ENCODE measurements at places on chromosomes 11 and 22.

DNA sequence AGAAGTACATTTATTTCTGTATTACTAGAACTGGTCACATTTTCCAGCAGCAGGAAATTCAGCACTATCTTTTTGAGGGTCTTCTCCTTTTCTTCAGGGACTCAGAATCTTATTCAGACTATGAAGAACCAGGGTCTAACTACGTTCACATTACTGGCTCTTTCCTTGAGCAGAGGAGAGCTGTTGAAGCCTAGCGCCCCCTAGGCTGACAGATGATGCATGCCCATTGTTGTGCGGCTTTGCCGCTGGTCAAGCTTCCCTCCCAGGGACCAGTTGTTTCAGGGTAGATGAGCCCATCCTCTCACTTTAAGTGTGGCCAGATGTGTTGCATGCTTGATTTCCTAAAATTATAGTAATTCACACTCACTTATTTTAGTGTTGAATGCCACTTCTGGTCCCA is 168.2 kb upstream of the PDGFD start:
- no peak for DNase-seq

DNA sequence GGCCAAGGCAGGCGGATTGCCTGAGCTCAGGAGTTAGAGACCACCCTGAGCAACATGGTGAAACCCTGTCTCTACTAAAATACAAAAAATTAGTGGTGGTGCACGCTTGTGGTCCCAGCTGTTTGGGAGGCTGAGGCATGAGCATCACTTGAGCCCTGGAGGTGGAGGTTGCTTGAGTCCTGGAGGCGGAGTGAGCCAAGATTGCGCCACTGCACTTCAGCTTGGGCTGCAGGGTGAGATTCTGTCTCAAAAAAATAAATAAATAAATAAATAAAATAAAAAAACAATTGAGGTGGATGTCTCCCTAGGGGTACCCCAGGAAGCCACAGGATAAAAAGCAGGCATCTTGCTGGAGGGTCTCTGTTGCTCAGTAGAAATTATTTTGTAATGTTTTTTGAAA is 14.1 kb downstream of the PTPRJ start:
- no peak for DNase-seq

DNA sequence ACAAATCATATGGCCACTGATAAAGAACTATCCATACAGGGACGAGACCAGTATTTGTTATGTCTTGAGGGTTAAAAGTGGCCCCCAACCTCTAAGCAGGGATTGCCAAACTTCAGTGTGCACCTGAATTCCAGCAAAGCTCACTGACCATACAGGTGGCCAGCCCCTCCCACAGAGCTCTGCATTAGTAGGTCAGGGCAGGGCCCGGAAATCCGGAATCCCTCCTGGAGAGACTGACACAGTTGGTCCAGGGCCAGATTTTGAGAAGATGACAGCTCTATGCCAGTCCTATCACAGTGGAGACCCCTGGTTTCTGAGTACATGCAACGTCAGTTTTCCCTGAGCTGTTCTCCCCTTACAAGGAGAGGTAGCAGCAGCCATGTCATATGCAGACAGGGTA is 20.8 kb downstream of the VPS37C start:
- DNase-seq: no peak

DNA sequence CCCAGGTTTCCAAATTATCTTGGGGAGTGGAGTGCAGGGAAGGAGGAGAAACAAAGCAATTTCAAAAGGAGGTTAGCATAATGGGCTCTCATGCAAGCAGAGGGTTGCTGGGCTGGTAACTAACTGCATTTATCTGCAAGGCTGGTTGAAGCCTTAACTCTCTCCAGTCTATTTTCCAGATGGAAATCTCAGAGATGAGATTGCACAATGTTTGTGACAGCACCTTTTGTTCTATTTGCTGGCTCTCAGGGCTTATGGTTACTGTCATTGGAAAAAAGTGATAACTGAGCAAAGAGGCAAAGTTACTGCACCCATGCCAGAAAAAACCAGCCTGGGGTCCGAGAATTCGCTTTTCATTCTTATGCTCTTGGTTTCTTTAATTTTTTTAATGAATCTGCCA is 33.2 kb downstream of the ABCC8 start:
- DNase-seq: no peak

DNA sequence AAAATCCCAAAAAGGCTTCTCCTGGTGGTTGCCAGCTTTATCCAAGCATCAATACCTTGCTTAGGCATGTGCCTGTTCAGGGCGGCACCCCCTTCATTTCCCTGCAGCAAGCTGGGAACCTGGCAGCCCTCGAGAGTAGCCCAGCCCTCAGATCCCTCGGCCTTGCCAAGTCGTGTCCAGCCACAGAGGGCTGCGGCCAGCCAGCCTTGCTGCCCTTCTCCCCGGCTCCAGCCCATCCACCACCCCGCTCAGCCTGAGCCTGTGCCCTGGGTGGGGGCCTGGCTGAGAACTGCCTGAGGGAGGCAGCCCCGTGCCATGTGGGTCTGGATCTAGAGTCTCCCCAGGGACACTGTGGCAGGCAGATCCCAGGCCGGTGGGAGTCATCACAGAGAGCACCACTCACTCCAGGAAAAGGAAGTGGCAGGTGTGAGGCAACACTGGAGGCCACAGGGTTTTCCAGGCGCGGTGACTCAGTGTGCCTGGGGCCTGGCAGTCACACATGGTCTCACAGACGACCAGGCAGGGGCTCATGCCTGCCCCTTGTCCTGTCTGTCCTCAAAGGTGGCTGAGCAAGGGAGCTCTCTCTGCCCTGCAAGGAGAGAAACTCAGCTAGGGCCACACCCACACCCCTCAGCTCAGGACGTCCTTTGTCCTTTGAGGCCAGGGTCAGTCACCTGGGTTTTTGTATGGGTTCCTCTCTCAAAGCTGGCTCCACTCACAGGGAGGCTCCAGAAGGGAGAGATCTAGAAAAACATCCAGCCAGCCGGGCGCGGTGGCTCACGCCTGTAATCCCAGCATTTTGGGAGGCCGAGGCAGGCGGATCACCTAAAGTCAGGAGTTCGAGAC is 12.2 kb upstream of the CDC42BPG start:
- DNase-seq: no peak

GRCh38 chr11:64801561-64802369 is 1.2 kb downstream of the MAP4K2 start:
- no peak for DNase-seq

DNA sequence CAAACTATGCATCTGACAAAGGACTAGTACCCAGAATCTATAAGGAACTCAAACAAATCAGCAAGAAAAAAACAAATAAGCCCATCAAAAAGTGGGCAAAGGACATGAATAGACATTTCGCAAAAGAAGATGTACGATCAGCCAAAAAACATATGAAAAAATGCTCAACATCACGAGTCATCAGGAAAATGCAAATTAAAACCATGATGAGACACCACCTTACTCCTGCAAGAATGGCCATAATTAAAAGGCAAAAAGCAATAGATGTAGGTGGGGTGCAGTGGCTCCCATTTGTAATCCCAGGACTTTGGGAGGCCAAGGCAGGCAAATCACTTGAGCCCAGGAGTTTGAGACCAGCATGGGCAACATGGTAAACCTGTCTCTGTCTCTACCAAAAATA is 10.4 kb upstream of the OR10V1 start:
- no peak for DNase-seq

GRCh38 chr11:72812604-72812966 is 1.6 kb upstream of the ATG16L2 start:
- DNase-seq: no peak

- DNase-seq: no peak
Measured at GRCh38 chr11:3958281-3958680, 102.8 kb downstream of the STIM1 start.

- DNase-seq: no peak
Measured at GRCh38 chr11:76275446-76275845, 69.1 kb upstream of the WNT11 start.

- no peak for DNase-seq
Measured at GRCh38 chr22:42292732-42293520, 22.5 kb upstream of the TCF20 start.

GRCh38 chr11:107732689-107733051 is 20.8 kb upstream of the SLN start:
- no peak for DNase-seq

- DNase-seq: no peak
Measured at GRCh38 chr11:70399681-70400112, 1.4 kb downstream of the CTTN start.

DNA sequence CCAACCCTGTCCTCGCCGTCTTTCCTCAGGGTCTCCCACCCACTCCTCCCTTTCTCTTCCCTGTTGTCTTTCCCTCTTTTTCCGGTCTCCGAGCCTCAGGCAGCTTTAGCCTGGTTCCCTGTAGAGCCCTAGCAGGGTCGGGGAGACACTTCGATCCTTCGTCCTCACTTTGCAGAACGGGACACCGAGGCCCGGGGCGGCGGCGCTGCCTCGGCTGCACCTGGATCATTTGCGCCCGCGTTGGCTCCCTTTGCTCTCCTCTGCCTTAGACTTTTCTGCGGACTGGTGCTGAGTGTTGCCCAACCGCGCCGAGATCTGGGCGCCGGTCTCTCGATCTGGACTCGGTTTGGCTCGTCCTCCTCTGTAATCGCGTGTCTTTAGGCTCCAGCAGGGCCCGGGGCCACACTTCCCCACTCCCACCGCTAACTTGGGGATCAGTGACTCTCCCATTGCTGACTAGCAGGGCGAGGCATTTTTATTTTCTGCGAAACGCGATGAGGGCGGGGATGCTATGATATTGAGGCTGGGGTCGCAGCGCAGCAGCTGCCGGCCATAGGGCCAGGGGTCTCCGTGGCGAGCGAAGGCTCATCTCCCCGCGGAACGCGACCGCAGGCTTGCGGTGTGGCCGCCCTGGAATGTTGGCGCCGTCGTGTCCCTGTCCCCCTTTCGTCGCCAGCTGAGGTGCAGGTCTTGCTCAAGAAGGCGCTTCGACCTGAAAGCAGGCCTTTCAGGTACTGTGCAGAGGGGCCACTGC is 1.6 kb upstream of the E2F8 start:
- no peak for DNase-seq

DNA sequence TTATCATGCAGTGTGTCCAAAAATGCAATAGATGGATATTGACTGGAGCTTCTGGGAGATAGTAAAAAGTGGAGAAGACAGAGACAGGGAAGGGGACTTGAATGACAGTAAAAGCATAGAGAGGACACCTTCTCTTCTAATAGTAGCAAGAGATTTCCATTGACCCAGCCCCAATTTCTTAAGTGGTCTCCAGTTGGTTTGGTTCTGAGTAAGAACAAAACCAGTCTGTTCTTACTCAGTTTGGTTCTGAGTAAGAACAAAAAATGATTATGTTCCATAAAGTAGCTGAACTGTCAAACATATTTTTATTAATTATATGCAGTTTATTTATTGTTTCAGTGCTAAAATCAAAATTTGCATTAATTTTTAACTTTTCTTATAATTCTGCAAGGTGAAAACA is 316.8 kb upstream of the MPPED2 start:
- no peak for DNase-seq

- DNase-seq: no peak
Measured at GRCh38 chr22:44894782-44895181, 115.0 kb downstream of the PHF21B start.

DNA sequence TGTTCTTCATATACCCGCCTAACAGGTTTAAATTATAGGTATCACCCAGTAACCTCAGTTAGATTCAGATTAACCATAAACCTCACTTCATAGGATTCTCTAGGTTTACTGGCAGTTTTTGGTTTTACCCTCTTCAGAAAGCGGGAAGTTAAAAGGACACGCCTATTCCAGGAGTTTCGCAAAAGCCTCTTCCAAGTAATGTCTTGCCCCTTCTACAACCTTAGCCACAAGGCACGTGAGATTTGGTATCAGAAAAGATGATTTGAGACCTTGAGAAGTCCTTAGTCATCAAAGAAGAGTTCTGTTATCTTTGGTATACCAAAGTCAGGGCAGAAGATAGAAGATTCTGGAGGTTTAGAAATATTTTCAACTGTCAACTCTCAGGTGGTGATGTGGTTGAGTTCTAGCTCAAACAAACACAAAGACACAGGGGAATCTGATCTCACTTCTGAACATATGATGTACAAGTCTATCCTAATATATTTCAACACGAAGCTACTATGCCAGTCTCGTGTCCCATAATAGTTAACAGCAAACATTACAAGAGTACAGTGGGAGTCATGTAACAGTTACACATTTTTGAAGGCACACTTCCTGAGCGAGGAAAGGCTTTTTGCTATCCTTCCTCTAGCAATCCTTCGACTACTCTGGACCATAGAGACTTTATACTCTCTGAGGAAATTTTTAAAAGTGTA is 103.5 kb downstream of the USP35 start:
- DNase-seq: no peak

DNA sequence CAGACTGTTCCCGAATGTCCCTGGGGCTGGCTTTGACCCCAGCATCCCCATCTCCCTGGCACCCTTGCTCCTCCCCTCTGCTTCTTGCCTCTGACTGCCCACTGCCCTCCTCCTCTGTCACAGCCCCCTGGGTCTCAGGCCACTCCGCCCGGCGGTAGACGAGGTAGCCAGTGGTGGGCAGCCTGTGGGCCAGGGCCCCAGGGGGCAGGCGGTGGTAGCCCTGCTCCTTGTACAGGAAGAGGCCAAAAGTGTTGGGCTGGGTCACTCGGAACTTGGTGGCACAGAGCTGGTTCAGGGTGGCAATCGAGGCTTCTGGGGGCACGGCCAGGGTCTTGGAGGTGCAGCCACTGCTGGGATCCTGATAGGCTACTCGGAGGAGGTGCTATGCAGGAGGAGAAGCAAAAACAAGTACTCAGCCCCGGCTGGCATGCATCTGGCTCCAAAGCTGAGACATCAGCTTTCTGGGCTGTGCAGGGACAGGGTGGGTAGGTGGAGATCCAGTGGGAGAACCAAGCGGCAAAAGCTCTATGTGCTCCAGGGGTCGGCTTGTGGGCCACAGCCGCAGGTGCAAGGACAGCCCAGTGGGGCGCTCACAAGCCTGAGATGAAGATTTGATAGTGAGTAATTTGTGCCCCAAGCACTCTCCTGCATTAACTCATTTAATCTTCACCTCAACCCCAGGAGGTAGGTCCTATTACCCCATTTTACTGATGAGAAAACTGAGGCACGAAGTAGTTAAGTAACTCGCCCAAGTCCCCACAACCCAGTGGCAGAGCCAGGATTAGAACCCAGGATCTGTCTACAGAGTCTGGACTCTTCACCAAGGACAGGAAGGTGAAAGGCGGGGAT is 3.6 kb downstream of the RIN1 start:
- DNase-seq: no peak

DNA sequence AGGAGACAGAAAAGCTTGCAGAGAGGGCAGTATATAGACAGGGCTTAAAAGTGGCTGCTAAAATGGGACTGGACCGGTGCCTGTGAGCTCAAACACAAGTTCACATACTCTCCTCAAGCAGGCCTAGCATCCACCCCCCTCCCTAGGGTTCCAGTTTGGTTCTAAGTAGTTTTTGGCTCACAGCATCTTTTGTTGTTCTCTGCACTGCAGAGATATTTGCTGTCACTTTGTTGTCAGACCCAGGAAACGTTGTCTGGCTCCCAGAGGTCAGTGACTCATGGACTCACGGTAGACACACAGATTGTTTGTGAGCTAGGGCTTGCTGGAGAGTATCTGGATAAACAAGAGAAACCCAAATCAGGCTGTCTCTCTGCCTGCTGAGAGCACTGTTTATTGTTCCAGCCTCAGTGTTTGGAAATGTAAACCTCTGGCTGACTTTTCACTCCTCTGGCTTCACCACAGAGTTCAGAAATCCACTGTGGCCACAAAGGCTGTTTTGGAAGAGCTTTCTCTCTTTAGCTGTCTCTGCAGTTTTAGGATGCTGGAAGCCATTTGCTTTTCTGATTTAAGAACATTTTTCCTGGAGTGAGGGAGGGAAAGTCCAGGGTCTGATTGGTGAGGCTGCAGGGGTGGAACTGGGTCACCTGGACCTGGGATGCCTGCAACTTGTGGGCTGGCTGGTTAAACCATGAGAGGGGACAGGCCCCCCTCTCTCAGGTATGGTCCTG is 303.7 kb upstream of the PLET1 start:
- no peak for DNase-seq

Measured in D721Med (cell line).